ENCODE measurements at places on chromosomes 12 and 14.

GRCh38 chr14:104697892-104698583 lies 8.6 kb downstream of the INF2 start:
- no peak for DNase-seq

DNA sequence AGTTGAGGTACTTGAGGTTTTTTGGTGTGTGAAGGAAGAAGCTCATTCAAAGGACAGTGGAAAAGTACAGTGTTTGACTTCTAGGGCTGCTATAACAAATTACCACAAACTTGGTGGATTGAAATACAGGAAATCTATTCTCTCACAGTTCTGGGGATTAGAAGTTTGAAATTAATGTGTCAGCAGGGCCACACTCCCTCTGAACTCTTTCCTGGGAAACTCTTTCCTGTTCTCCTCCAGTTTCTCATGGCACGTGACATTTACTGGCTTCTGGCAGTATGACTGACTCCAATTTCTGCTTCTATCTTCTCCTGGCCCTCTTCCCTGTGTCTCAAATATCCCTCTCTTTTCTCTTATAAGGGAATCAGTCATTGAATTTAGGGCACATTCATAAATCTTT lies 160.2 kb downstream of the CCDC91 start:
- DNase-seq, result no peak

GRCh38 chr12:66242311-66242710 lies 53.3 kb downstream of the IRAK3 start:
- DNase-seq, result no peak

DNA sequence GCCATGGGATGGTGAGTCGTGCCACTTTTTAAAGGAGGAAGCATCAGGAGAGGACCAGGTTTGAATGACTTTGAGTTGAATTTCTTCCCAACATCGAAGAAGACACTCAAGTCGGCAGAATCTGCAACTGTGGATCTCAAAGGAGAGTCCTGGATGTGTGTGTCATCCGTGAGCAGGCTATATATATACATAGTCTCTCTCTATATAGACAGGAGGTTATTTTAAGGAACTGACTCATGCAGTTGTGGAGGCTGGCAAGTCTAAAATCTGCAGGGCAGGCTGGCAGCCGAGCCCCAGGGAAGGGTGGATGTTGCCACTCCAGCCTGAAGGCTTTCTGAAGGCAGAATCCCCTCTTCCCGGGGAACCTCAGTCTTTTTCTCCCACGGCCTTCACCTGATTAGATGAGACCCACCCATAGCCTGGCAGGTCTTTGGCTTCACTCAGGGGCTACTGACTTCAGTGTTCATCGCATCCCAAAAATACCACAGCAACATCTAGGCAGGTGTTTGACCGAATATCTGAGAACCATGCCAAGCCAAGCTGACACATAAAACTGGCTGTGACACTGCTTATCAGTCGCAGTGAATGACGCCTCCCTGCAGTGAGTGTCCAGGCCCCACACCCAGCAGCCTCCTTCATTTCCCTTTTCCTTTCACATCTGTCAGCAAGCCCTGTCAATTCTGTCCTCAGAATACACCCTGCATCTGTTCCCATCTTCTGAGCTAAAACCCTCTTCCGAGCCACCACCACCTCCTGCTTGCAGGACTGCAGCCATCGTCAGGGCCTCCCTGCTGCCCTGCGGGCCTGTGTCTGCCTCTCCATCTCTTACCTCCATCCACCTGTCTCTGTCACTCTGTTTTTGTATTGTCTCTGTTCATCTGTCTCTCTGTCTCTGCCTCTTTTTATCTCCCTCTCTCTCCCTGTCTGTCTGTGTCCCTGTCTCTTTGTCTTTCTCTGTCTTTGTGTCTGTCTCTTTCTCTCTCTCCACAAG lies 54.0 kb downstream of the ZNF664 start:
- no peak for DNase-seq

- no peak for DNase-seq
Observed at GRCh38 chr12:64293654-64294364, 71.7 kb upstream of the KICS2 start.

- no peak for DNase-seq
Observed at GRCh38 chr14:62864588-62864987, 180.7 kb downstream of the KCNH5 start.

- no peak for DNase-seq
Observed at GRCh38 chr12:60834806-60835205, 1239.0 kb downstream of the SLC16A7 start.

- no peak for DNase-seq
Observed at GRCh38 chr14:98724734-98725133, 547.3 kb downstream of the BCL11B start.

DNA sequence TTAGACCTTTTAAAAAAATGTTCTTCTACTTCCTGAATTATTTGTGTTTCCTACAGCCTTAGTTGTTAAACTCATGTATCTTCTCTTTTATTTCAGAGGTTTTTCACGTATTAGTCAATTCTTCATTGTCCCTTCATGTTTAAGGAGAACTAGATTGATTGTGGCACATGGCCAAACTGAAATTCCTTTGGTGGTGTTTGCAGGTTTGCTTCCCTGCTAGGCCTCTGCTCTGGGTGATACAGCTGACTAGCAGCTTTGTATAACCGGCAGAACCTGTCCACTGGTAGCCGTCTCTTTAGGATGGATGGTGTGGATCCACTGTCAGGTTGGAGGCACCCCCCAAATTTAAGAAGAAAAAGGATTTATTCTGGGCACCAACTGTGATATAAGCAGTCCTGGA lies 262.1 kb downstream of the FBXL14 start:
- DNase-seq, result no peak

GRCh38 chr14:21069388-21070082 lies 569 bp upstream of the ARHGEF40 start:
- DNase-seq, result peak; percentile 44

DNA sequence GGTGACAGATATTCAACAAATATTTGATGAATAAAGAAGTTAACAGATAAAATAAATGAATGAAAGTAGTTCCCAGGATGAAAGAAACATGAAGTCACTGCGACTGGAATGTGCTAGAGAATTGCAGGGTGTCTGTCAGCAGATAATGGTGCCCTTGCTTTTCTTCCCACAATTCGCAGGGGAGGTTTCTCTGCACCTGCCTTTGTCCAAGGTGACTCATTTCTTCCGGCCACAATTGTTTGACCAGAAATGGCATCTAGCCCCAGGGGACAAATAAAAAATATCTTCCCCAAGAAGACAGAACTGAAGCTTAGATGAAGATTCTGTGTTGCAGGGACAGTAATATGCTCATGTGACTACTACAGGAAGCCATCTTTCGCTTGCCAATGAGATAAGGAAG lies 316.1 kb upstream of the TBX3 start:
- DNase-seq, result no peak

DNA sequence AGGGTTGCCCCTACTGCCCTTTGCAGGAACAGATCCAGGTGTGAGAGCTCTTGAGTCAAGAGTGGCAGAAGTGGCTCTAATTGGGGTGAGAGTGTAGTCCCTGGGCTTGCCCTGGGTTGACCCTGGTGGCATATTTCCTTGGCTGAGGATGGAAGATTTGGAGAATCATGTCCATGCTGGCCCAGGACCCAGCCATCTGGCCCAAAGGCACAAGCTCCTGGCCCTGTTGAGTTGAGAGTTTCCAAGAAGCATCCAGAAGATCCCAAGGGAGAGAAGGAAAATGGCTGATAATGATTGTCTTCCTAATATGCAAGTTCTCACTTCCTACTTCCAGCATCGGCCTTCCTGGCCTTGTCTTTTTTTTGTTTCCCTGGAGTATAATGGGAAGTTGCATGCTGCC lies 55.5 kb upstream of the SRSF5 start:
- DNase-seq, result no peak

DNA sequence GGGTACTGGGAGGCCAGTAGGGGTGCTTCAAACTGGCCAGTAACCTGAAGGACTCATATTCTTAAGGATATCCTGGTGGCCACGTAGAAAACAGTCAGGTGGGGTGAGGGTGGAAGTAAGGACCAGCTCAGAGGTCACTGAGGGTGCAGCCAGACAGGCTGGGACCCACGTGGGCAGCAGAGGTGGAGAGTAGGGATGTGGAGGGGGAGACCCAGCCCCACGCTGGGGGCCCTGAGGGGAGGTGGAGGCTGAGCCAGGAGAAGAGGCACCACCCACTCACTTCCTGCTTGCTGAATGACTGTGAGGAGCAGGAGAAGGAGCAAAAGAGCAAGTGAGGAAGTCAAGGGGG lies 12.6 kb upstream of the SERPINA3 start:
- no peak for DNase-seq

GRCh38 chr14:104610749-104611310 lies 6.3 kb upstream of the TMEM179 start:
- peak; percentile 60 for DNase-seq

DNA sequence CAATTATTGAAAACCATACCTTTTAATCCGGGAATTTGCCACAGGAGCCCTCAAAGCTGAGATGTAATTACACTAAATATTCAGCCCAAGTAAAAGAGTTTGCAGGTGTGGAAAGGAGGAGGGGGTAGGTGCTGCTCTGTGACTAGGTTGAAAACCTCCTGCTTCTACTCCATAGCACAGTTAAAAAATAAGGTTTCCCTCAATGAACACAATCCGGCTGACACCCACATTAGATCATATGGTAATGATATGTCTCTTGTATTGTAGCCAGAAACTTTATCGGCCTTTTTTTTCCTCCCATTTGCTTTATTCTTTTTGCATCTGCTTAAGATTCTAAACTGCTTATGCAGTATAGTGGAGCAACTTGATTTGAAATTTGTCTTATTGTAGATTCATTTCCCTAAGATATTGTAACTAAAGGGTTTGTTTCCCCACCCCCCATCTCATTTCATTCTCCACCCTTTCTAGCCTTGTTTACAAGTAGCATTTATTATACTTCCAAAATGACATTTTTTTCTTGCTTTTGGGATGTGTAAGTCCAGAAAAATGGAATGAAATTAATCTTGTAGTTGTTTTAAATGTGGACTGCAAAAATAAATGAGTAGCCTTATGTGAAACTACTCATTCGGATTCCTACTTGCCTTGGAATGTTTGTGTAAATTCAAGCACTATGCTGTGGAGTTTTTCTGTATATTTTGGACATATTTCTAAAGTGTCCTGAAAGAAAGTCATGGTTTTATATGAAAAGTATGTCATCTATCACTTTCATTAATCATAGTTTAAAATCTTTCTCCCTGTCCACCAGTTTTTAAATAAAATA lies at the start of gene DCN:
Gene DCN, minus strand, starts transcription at position 182 of the 820 bp plus-strand sequence. CDS start 4,265 bp downstream, outside the sequence.
- no peak for DNase-seq

GRCh38 chr14:69152181-69152901 lies 578 bp downstream of the DCAF5 start:
- no peak for DNase-seq

GRCh38 chr14:97299661-97300060 lies 502.5 kb downstream of the VRK1 start:
- DNase-seq, result no peak

DNA sequence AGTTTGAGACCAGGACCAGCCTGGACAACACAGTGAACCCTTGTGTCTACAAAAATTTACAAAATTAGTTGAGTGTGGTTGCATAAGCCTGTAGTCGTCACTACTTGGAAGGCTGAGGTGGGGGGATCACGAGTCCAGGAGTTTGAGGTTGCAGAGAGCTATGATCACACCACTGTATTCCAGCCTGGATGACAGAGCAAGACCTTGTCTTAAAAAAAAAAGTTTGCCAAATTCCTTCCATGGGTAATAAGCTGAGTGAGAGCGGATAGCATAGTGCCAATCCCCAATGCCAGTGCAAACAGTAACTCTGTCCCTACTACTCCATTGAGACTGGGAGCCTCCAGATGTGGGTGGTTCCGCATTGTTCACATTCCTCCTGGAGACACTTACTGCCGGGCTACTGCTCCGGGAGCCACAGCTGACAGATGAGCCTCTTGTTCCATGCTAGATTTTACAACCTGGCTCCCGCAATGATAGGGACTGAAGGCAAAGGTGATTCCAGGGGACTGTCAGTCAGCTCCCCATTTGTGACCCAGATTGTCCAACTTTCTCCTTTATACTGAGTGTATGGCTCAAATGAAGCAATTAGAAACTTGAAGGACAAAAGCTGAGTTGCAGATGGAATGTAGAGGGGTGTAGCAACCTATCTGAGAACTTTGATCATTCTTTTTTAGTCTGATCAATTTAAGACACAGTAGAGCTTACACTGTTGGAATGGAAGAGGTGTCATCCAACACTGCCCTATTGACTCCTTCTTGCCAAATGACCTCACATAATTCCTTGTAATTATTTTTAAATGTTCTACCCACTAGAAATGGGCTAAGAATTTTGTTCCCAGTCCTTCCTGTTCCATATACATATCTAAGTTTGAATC lies 13.4 kb upstream of the FRMD6 start:
- peak; percentile 38 for DNase-seq

GRCh38 chr12:84362552-84362897 lies 550.1 kb downstream of the SLC6A15 start:
- DNase-seq, result no peak

- DNase-seq, result no peak
Observed at GRCh38 chr12:105978686-105979085, 160.1 kb downstream of the NUAK1 start.

DNA sequence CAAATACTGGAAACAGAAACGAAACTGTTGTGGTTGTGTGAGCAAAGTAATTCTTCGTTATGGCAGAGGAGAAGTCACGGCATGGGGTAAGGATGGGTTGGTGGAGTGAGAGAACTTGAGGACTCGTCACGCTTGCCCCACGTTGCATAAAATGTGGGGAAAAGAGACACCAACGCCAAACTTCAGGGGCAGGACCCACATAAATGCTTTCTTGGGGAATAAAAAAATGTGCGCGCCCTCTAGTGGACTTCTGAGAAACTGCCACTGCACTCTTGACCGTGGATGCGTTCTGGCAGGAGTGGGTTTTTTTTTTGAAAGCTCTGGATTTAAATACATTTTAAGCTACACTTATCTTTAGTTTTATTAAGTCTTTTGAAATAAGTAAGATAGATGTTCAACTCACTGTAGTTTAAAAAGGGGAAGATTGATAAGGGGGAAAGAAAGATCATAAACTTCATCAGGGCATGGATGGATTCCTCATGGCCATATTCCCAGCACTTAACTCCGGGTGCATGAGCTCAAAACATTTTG lies 4.1 kb upstream of the IGF1 start:
- DNase-seq, result peak; percentile 72

GRCh38 chr14:94362614-94363133 lies 25.7 kb downstream of the SERPINA1 start:
- DNase-seq, result no peak

- DNase-seq, result no peak
Observed at GRCh38 chr14:61026526-61026925, 45.5 kb downstream of the SLC38A6 start.

DNA sequence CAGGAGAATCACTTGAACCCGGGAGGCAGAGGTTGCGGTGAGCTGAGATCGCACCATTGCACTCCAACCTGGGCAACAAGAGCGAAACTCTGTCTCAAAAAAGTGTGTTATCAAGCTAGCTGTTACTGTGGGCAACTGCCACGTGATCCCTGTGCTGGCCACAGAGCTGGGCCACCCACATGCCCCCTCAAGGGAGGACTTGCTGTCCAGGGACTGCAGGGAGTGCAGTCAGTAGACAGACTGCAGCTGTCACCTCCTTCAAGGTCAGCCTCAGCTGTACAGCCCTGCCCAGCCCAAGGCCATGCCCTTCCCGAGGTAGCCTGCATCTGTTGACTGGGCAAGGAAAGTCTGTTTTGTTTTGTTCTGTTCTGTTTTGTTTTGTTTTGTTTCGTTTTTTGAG lies 46.6 kb upstream of the BICDL1 start:
- DNase-seq, result no peak
